Activated CD4-positive, CD25-positive, alpha-beta regulatory T cell (primary cell): ENCODE measurements at places on chromosomes 16 and 17.

DNA sequence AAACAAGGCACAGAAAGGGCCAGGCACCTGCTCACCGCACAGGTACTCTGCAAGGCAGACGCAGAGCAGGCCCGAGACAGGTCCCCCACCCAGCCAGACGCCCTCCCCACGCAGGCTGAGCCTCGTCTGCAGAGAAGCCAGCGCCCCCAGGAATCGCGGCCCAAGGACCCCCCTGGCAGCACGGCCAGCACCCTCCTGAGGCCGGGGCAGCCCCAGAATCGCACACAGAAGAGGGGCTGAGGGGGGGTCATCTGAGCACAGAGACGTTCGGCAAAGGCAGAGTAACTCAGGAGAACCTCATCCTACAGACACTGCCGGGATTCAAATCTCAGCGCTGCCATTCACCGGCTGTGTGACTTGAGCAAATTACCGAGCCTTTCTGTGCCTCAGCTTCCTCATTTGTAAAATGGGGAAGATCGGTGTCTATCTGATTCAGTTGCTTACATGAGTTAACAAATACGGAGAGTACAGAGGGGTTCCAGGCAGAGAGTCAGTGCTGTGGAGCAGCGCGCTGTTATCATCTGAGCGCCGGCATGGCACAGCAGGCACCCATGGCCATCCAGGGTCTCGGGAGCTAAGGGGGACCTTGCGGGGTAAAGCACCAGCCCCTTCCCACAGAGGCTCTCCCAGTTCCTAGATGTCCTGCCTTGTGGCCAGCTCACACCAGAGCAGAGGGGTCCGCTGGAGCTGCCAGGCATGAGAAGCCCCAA lies 10.4 kb downstream of the EMC6 start:
- DNase-seq, result no peak

GRCh38 chr17:1493291-1493980 lies 950 bp upstream of the MYO1C start:
- DNase-seq, result no peak

- DNase-seq, result no peak
Measured at GRCh38 chr17:16398270-16399267, 16.8 kb upstream of the TRPV2 start.

- no peak for DNase-seq
Measured at GRCh38 chr17:34378664-34379101, 15.7 kb upstream of the CCL1 start.
